ENCODE measurements at places on chromosomes 1 and 21. TPM values are rescaled to one million over a fixed set of nuclear protein-coding genes. Genes with fewer than 3 reads are reported as not detected.

Gene F3
- total RNA-seq: 28.9 TPM

Gene TRIM58
- total RNA-seq: 0.43 TPM

Gene FMO3
- 0.86 TPM for total RNA-seq

Gene ICOSLG
- under 0.01 TPM for total RNA-seq

Gene ANGPTL1
- 10.1 TPM for total RNA-seq

Gene TNFSF4
- 0.39 TPM for total RNA-seq

Gene TEKT2
- total RNA-seq: 0.13 TPM

Gene AKIRIN1
- total RNA-seq: 33.5 TPM

Data from articular chondrocyte of knee joint (primary cell).